ENCODE measurements at places on chromosomes 5 and 9.

- DNase-seq, result no peak
Observed at GRCh38 chr5:178740181-178740557, 9.7 kb upstream of the ZNF354A start.

DNA sequence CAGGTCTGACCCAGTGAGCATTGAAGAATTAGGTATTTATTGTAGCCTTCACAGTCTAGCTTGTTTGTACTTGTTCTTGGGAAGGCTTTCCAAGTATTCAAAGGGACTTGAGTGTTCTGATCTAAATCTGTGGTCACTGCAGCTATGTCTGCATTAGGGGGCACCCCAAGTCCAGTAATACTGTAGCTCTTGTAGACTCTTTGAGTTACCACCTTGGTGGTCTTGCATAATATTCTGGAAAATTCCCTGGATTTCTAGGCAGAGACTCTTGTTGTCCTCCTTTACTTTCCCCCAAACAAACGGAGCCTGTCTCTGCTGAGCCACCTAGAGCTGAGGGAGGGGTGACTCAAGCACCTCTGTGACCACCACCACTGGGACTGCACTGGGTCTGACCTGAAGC, 149.5 kb upstream of the DHFR start:
- no peak for DNase-seq

- no peak for DNase-seq
Observed at GRCh38 chr5:378976-379742, 57.6 kb downstream of the AHRR start.

DNA sequence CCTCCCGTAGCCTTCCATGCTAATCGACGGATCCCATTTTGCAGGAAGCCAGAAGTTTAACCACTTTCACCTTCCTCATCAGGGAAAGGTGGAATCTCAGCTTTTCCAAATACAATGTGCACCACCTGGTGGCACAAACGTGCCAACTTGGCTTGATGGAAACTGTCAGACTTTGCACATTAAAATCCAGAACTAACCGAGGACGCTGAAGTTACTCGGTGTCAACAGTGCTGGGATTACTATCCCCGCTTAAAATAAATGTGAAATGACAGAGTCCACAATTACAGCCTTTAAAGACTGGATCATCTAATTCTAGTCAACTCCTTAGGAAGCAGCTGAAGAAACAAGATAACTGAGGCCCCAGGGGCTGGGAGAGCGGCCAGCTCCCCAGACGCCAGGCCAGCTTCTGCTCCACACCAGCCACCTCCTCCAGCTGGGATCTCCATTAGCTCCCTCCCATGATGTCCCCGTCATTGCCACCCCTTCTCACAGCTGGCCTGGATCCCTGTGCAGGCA, 50.1 kb upstream of the RETREG1 start:
- peak; percentile 22 for DNase-seq

- DNase-seq, result no peak
Observed at GRCh38 chr9:124784509-124784908, 7.6 kb downstream of the OLFML2A start.

GRCh38 chr5:112329419-112330090, 89.5 kb downstream of the EPB41L4A start:
- DNase-seq, result no peak

- DNase-seq, result no peak
Observed at GRCh38 chr5:67115246-67115645, 81.4 kb downstream of the CD180 start.

DNA sequence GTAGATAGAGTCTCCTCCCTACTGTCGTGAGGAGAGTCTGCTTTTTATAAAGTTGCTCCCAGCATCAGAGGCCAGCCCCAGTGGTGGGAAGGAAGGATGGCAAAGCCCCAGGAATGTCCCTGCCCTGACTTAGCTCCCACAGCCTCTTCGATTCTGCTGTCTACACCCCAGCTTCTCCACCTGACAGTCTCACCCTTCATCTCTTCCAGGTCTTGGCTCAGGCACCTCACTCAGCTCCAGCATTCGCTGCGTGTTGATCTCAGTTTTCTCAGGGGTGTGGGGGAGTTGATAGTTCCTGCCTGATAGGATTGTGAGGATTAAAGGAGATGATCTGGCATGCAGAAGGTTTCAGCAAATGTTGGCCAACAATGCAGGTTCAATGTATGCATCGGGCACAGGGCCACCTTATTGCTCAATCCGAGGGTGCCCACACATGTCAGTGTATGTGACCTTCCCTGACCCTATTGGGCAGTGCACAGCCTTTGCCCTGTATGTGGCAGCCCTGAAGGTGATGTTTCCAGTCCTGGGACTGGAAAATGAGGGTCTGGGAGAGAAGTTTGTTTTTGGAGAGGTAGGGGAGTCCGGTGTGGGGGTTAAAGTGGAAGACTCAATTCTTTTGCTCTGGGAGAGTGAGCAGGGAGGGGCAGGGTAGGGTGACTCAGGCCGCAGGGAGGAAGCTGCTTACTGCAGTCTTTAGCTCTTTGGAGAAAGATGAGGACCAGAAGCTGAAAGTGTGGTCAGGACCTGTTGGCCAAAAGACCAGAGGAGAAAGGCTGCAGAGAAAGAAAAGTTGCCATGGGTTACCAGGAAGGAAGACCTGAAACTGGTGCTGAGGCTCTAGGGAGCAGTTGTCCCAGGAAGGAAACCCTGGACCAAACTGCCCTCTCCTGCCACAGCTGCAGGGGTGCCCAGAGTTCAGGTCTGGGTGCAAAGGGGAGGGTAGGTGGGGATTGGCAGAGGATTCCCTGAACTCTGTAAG, 153.2 kb downstream of the MACROH2A1 start:
- DNase-seq, result no peak

- no peak for DNase-seq
Observed at GRCh38 chr9:78714576-78714975, 417.7 kb downstream of the PSAT1 start.

GRCh38 chr5:21823076-21823574, 1030.0 kb downstream of the CDH12 start:
- no peak for DNase-seq

DNA sequence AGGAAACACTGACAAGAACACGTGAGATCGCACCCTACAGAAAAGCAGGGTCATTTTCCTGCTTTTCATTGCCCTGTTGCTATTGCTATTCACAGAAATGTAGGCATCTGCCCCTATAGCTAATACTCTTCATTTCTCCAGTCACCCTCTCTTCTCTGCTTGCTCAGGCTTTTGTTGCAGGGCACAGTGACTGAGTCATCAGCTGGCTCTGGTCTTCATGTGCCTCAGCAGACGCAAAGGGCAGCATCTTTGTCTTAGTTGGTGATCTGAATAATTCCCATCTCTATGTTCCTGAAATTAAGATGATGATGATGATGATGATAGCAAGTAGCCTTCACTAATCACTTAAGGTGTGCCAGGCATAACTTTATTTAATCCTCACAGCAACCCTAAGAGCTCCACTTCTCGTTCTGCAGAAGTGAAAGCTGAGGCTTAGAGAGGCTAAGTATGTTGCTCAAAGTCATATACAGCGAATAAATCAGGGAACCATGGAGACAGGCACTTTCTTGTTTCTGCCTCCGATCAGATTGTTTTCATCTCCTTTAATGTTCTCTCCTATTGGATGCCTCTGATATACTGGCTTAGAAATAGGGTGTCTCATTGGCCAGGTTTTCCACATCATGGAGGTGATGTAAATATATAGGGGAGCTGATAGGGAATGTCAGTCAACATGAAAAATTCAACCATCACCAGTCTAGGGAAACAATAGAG, 133.0 kb upstream of the STK32A start:
- DNase-seq, result no peak

- DNase-seq, result no peak
Observed at GRCh38 chr5:7094626-7095025, 301.3 kb upstream of the ADCY2 start.

GRCh38 chr9:112819635-112820496, 69.3 kb downstream of the SNX30 start:
- no peak for DNase-seq

DNA sequence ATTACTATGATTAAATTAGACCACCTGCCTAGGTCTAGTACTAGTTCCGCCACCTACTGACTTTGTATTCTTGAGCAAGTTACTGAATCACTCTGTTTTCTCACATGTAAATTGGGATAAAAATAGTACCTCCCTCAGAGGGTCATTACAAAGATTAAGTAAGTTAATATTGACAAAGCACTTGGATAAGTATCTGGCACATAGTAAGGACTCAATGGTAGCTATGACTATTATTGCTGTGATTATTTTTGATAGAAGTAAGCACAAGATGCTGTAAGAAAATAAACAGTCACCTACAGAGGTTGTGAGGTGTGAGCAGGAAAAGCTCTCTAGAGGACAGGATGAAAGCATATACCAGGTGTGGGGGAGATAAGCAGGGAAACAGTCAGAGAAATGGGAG, 173.1 kb upstream of the PAPPA start:
- no peak for DNase-seq

DNA sequence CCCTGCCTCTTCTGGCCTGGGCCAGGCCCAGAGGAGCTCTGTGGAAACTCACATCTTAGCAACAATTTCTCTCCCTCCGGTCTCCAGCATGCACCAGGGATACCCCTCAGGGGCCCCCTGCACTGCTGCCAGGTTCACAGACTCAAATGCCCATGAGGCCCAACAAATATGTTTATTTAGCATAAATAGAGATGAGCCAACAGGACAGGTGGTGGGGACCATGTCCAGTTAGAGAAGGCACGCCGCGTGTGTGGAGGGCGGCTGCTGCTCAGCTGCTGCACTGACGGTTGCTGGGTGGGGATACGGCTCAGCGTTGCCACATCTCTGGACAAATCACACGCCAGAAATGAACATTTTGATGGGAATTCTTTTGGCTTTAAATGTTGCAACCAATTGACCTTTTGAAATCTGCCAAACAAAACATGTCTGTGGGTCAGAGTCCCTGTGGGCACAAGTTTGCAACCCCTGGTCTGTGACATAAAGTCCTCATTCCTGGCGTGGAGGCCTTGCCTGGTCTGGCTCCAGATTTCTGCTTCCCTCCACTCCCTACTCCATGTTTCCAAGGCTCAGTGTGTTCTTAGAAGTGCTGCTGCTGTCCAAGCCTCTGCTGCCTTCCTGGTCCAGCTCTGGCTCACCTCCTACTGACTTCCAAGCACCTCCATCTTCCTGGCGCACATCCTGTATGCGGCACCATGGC, 88.9 kb downstream of the AMBP start:
- DNase-seq, result no peak

GRCh38 chr5:74402553-74402952, 238.0 kb downstream of the ENC1 start:
- no peak for DNase-seq

- no peak for DNase-seq
Observed at GRCh38 chr9:136092353-136092650, 2.8 kb downstream of the NACC2 start.

DNA sequence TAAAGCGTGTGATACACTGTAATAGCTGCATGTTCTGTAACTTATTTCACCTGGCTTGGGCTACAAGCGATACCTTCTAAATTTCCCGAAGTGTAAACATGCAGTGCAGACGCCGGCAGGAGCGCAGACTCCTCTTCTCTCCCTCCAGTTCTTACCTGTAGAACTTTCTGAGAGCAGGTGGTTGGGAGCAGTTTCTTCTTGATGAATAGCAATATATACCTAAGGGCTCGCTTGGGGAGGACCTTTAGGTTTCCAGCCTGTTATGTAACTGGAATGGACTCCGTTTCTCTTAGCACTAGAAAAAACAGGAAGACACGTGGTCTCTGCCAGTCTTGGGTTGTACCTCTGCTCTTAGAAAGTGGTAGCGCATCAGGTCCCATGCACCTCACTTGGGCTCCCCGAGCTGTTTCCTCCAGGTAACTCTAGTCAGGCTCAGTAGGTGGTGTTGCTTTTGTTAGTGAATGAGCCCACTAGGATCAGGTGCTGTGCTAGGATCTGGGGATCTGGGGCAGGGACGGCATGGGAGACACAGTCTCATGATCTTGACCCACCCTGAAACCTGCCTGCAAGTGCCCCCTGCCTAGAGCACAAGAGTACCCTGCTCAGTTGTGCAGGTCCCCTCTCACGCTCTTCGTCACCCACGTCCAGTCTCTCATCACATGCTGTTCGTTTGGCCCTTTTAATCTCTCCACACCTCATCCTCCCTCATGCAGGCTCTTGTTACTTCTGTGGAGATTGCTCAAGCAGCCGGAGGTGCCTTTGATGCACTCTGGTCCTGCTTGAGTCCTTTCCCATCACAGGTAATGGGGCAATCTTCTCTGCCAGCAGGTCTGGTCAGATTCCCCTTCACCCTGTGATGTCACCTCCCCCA, 2.8 kb downstream of the TENT4A start:
- DNase-seq, result no peak

- DNase-seq, result no peak
Observed at GRCh38 chr5:179762781-179763176, 30.2 kb downstream of the MAML1 start.

GRCh38 chr9:79257790-79258351, 313.9 kb upstream of the TLE4 start:
- no peak for DNase-seq

GRCh38 chr9:109802491-109802890, 22.5 kb downstream of the PALM2AKAP2 start:
- no peak for DNase-seq

DNA sequence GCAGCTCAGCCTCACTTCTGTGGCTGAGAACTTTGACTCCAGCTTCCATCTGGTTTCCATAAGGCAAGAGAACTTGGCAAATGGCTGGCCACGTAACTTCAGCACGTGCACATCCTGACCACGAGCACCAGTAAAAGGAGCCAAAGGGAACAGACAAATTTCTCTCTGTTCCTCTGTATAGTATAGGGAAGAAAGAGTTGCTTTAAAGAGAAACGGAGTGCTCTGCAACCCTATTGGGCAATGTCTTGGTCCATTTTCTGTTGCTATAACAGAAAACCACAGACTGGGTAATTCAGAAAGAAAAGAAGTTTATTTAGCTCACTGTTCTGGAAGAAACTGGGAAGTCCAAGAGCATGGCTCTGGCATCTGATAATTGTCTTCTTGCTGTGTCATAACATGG, 558.7 kb downstream of the ACTL7B start:
- DNase-seq, result no peak

DNA sequence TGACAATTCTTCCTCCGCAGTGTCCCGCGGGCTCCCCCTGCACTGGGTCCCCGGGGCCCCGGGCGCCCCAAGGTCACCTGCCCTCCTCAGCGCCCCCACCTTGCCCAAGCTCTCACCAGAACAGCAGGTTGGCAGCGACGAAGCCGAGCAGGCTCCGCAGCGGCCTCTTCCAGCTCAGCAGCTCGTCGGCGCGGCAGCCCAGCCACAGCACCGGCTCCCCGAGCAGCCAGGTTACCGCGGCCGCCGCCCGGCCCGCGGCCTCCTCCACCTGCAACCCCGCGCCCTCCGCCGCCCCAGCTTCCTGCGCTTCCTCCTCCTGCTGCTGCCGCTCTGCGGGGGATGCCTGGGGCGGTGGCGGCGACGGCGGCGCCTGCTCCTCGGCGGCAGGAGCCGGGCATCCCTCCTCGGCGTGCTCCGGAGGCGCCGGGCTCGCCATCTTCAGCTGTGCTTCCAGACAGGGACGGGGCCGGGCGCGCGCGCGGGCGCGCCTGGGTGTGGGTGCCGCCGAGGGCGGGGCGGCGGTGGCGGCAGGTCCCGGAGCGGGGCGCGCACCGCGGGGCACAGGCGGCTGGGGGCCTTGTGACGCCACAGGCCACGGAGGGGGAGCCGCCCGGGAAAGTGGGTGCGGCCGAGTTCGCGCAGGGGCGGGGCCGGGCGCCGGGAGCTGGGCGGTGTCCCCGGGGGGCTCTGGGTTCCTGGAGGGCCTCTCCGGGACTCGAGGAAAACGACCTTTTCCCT, at the start of gene RETREG1:
Gene RETREG1 (minus strand): TSS at position 462 of the 738 bp plus-strand sequence. CDS start 26 bp downstream, at position 436.
- DNase-seq, result peak; percentile 84

GRCh38 chr5:96687812-96688453, 25.8 kb downstream of the CAST start:
- no peak for DNase-seq

GRCh38 chr5:54904425-54904824, 81.0 kb downstream of the ESM1 start:
- DNase-seq, result no peak
